ENCODE measurements at places on chromosomes 11 and 22.

- DNase-seq, result no peak
Observed at GRCh38 chr22:36155702-36156101, 4.9 kb downstream of the APOL3 start.

- DNase-seq, result no peak
Observed at GRCh38 chr22:36566720-36567119, 37.8 kb upstream of the EIF3D start.

DNA sequence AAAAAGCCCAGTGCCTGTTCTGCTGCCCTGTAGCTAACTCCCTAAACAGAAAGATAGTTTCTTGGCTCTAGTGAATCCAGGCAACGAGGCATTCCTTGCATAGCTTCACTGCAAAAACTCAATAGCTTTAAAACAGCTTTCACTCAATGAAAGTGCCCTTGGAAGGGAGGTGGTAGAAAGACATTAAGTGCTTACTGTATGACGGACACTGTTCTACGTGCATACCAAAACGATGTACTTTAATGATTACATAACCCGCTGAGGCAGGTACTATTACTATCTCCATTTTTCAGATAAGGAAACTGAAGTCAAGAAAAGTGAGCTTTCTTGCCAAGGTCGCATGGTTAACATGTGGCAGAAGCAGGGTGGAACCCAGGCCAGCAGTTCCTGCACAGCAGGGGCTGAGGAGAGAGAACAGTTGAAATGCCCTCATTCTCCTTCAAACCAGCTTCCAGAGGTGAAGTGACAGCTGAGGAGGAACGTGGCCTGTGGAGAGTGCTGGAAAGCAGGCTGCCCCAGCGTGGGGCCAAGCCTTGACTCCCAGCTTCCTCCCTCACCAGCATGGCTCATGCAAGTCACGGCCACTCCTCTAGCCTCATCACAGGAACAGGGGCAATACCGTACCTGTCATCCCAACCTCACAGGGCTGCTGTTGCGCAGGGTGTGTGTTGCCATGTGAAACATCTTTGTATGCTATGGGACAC lies 227.5 kb upstream of the NARS2 start:
- DNase-seq, result no peak

GRCh38 chr11:120352405-120352804 lies 16.2 kb downstream of the ARHGEF12 start:
- no peak for DNase-seq

GRCh38 chr22:48393885-48394284 lies 1433.8 kb downstream of the BRD1 start:
- DNase-seq, result no peak

- no peak for DNase-seq
Observed at GRCh38 chr11:28242596-28242995, 134.4 kb downstream of the METTL15 start.

DNA sequence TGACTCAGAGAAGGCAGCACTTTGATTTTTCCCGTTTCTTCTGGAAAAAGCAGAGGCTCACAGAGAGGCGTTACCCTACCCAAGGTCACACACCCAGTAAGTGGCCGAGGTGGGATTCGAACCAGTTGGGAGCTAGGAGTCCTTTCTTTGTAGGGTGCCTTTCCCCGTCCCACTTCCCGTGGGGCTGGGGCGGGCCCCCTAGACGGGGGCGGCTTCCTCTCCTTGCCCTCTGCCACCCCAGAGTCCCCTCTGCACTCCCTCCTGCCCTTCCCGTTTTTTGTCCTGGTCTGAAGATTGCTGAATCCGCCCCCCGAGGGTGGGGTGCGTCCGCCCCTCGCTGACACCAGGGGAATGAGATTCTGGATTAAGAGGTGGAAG lies 747 bp downstream of the TPCN2 start:
- no peak for DNase-seq

GRCh38 chr11:38972220-38972619 lies 2374.2 kb upstream of the RAG2 start:
- no peak for DNase-seq

DNA sequence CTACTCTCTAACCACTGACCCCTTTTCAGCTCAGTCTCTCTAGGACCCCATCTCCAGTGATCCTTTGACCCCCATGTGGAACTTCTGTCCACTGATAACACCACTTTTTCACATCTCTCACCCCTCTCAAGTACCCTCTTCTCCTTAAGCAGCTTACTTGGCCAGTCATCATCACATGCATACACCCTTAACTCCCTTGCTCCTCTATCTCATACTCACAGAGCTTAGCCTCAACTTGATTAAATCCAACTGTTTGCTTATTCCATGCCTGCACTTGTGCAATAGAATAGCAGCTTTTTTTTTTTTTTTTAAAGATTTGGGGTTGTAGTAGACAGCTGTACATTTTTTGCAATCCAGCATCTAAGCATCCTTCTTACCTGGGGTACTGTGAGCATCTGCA lies 22.2 kb downstream of the AQP11 start:
- no peak for DNase-seq

GRCh38 chr11:93497596-93497995 lies 45.6 kb downstream of the SMCO4 start:
- no peak for DNase-seq

All from CMK (cell line).